Endothelial cell of umbilical vein (primary cell): ENCODE measurements at places on chromosomes 4 and X. TPM values are rescaled to one million over a fixed set of nuclear protein-coding genes. Genes with fewer than 3 reads are reported as not detected.

DNA sequence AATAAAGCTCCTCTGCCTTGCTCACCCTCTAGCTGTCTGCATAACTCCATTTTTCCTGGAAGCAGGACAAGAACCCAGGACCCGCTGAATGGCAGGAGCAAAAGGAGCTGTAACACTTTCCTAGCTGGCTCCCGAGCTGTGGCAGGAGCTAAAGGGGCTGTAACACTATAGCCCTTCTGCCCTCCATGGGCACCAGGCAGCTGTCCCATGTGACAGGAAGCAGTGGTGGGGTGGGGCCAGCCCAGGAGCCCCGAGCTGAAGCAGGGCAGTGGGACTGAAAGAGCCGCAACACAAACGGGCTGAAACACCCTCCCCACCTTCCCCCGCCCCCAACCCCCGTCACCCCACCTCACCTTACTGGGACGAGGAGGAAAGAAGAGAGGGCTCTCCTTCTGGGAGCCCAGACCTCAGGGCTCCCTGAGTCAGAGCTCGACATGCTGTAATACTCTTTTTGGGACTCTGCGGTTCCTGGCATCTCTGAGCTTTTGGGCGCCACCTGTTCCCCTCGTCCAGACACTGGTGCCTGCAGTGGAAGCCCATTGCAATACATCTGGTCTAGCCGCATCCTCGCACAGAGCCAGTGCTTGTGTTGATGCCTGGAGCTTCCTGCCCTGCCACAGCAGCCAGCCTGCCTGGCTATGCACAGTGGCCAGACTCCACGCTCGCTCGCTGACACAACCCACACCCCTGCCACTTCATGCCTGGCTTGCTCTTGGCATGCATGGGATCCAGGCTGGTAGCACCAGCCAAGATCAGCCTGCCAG is 39.4 kb downstream of the PPM1K start:
- no peak for DNase-seq

The SRP72 gene
- 132 and 145 TPM in 2 replicates for total RNA-seq

The TLR10 gene
- total RNA-seq: not detected in 2 replicates

The ERVMER34-1 gene
- not detected in 2 replicates for total RNA-seq

The TRIM60 gene
- not detected in 2 replicates for total RNA-seq

The CRLF2 gene
- total RNA-seq: not detected in 2 replicates

The TCEAL6 gene
- total RNA-seq: not detected in 2 replicates

The NEK1 gene
- total RNA-seq: 10.1 and 10.4 TPM in 2 replicates

DNA sequence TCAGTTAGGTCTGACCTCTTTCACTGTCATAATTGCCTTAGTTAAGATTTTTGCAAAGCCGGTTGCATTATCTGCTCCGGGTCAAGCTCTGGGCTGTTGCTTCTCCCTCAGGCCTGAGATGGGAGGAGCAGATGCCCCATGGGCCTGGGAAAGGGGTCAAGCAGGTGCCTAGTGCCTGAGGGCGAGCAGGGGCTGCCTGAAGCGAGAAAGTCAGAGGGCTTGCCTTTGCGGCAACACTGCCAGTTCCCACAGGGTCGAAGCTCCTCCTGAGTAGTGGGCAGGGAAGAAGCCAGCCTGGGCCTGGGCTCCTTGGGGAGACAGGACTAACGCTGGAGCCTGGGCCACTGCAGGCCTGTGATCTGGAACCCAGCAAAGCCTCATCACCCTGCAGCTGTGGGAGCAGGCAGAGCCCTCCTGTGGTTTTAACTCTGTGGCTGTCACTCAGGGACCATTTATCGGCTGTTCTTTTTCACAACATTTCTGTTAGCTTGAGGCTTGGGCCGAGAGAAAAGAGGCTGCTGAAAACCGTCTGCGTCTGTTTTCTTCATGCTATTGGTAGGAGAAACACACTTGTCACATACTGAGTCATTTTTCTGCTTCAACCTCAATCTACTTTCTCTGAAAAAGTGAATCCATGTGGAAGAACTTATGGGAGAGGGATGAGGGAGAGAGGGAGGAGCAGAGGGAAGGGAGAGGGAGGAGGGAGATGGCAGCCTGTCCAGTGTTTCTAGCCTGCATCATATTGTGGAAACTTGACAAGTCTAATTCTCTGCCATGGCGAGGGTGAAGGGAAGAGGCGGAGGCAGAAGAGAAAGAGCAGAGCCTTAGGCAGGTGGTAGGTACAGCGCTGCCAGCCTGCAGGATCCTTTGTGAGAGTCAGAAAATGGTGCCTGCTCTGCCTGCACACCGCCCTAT is 68.4 kb downstream of the RHOH start:
- no peak for DNase-seq

DNA sequence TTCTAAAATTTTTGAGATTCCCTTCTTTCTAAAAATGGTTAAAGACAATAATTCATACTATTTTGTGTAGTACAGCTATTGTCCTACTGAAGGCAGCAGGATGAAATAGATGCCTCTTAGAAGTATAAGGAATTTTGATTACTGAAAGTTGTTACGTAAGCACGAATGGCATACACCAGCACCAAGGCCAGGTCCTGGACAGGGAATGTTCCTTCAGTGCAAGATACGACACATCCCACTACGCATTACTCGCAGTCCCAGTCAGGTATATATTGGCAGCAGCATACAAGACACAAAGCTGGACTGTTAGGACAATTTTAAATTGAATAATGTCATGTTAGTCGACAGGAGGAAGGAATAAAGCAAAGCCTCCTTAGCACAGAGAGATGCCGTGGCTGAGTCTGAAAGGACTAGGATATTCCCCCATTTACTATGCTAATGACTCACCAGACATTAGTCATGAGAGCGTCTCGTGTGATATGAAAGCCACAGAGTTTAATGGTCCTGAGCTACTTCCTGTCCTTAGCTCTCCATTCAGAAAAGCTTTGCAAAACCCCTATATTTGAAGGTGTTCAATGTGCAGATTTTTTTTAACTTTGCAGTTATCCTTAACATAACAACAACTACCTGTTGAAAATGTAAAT is 504.3 kb downstream of the FAM133A start:
- DNase-seq: no peak

DNA sequence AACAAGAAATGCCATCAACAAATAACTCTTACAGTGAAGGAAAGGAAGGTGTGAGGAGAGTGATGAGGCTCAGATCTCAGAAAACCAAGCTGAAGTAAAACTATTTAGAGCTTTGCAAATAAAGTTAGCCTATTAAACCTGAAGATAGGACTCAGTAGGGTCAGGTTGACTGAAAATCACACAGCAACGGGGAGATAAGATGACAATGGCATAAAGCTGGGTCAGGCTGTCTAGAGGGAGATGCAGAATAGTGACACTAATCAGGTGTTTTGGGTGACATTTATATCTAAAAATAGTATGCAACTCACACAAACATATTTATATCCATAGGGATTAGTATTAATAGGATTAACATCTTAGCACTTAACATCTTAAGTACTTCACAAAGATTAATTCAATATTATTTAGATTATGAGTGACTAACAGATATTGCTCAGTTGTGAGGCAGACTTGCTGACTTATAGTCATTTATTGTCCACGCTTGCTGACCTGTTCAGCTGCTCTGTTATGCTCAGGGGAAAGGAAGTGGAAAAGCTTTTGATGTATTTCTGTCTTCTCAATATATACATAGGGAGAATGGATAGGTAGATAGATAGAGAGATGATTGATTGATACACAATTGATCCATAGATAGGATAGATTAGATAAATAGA is 130.7 kb upstream of the GUCY1A1 start:
- DNase-seq: no peak

DNA sequence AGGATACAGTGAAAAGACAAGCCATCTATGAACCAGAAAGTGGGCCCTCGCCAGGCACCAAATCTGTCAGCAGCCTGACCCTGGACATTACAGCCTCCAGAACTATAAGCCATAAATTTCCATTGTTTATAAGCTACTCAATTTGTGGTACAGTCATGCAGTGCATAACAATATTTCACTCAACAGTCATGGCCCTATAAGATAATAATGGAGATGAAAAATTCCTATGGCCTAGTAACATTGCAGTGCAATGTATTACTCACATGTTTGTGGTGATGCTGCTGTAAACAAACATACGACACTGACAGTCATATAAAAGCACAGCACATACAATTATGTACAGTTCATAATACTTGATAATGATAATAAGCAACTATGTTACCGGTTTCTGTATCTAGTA is 17.1 kb upstream of the TLR1 start:
- no peak for DNase-seq

The UCP1 gene
- total RNA-seq: not detected in 2 replicates

The DCAF8L2 gene
- 0.15 TPM in 1 of 2 replicates, not detected in the other for total RNA-seq

DNA sequence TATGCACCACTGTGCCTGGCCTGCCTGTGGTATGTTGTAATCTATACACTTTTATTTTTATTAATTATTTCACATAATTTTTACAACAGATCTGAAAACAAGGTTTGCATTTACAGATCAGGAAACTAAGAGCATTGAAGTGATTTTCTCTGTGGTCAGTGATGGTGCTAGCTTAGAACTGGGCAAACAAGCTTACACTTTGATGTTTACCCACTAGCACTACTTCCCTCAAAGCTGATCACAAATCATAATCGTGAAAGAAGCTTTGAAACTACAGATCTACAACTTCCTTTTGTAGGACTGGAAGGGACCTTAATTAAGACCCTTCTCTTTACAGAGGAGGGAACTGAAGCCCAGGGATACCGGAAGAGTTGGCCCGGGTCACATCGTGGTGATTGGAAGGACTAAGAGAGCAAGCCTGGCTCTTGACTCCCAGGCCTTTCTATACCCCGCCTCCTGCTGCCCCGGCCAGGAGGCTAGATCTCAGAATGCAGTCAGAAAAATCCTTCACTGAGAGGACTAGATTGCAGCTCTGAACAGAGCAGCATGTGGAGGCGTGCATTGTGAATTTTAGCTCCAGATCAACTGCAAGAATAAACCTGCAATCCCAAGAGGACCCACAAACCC is 93.7 kb upstream of the ZNF827 start:
- DNase-seq: no peak

- DNase-seq: no peak
These were observed 14.1 kb downstream of the S100G start for GRCh38 chrX:16664074-16664473.

The PLP2 gene
- total RNA-seq: 153 and 170 TPM in 2 replicates

- no peak for DNase-seq
These were observed 80.6 kb downstream of the FBXW7 start for GRCh38 chr4:152455311-152455710.

DNA sequence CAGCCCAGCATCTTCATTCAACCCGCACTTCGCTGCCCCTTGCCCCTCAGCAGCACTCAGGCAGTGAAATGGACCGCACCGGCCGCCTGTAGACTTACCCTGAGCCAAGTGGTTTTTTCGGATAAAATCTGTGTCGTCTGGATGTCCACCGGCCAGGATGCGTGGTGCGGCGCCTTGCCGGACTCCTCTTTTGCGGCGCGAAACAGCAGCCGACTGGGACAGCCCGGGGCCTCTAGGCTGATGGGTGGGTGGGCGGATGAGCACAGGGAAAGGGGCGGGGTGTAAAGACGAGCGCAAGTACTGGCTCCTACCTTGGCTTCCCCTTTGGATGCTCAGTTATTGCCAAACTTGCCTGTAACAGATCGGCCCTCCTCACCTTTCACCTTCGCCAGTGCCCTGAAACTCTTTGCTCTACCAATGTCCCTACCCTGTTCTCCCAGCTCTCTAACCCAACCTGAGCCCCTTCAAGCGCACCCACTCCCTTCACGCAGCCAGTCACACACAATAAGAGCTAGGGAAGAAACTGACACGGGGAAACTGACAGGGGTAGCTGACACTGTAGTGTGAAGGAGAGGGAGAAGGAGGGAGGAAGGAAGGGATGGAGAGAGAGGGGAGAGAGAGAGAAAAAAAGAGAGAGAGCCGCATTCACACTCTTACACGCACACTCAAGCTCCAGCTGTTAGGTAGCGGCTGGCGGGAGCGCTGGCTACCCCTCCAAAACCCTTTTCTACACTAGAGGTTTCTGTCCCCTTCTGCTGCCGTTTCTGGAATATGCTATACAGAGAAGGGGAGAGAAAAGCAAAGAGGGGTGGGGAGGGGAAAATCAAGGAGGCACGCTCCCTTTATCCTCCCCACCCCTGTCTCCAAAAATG is 559 bp downstream of the TRPC5 start:
- DNase-seq: no peak

GRCh38 chrX:93637591-93637990 is 35.8 kb downstream of the NAP1L3 start:
- DNase-seq: no peak

DNA sequence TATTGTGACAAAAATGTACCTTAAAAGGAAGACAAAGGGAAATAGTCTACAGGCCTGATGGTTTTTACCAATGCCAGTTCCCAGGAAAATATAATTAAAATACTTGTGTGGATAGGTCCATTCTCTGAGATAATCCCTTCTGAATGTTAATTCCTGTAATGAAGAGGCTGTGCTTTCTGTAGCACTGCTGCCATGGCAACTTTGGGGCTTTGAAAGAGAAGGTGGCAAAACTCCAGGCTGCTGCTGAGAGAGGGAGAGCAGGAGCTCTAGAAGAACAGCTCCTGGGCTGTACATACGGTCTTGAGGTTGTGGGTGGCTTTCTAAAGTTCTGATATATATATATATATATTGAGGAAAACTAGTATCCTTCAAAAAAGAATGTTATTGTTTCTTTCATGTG is 125.4 kb downstream of the PDLIM5 start:
- DNase-seq: peak; percentile 70

- DNase-seq: peak; percentile 48
These were observed 47.8 kb downstream of the APLN start for GRCh38 chrX:129606918-129607317.

The CC2D2A gene
- 13.2 and 22.4 TPM in 2 replicates for total RNA-seq

DNA sequence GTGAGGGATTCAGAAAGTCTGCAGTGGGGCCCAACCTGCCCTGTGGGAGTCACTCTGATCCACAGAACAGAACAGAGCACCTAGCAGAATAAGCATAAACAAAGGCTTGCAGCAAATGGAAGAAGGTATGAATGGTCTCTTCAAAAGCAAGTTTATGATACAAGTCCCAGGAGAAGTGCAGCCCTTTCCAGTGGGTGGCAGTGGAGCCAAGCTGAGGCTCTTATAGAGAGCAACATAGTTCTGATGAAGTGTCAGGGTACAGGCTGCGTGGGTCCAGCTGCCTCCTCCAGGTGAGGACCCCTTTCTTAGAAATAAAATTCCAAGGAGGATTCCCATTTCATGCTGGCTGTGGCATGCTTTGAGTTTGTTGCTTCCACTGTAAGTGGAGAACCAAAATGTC is 88.8 kb upstream of the PAK3 start:
- DNase-seq: no peak

DNA sequence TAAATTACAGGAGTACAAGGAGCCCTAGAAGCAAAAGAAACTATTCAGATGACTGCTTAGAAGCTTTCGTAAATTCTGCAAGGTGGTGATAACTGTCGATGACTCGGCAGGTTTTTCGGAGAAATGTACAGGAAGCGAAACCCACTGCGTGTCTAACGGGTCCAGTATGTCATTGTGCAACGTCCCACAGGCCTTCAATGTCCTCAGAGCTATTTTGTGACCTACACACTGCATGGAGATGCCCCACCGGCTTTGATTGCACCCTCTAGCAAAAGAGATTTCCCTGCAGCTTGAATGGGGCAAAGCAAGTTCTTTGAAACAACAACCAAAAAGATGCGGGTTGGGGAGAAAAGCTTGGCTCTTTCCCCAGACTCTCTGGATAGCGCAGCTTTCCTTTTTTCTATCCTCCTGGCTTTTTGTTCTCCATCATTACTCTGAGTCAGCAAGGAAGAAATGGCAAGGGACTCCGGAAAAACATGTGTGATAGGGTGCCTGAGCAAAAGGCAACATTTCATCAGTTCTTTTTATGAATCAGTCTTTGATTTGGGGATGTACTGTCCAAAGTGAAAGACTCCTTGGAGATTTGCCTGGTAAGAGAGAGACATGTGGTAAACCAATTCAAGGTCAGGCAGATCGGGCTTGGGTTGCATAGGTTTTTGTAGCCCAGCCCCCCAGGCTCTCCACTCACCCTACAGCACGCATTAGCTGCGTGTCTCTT is 112.0 kb upstream of the TBL1X start:
- no peak for DNase-seq

GRCh38 chr4:53941331-53941730 is 123.1 kb downstream of the CHIC2 start:
- DNase-seq: no peak

The CXorf49 gene
- total RNA-seq: not detected in 2 replicates
